ENCODE measurements at places on chromosomes 5 and 9.

- DNase-seq = no peak
Observed at GRCh38 chr5:101561018-101561417, 657.9 kb upstream of the ST8SIA4 start.

GRCh38 chr5:2103940-2104339 lies 221.2 kb upstream of the IRX4 start:
- DNase-seq = no peak

GRCh38 chr9:136899196-136899595 lies 12.9 kb downstream of the TRAF2 start:
- no peak for DNase-seq

DNA sequence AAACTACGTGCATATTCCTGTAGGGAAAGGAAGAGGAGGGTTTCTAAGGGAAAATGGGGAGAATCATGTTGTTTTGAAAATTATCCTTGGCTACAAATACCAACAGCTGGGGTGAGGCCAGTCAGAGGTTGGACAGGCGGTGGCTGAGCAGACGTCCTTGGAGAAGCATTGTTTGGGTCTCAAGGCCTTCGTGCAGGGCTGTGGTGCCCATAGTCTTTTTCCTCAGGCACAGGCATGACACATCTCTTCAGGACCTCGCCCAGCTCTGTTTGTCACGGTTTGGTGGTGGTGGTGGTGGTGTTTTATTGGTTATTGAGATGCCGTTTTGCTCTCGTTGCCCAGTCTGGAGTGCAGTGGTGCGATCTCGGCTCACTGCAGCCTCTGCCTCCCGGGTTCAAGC lies 27.8 kb upstream of the EGFL7 start:
- no peak for DNase-seq

GRCh38 chr5:34059977-34060376 lies 17.0 kb upstream of the C1QTNF3 start:
- DNase-seq = no peak

DNA sequence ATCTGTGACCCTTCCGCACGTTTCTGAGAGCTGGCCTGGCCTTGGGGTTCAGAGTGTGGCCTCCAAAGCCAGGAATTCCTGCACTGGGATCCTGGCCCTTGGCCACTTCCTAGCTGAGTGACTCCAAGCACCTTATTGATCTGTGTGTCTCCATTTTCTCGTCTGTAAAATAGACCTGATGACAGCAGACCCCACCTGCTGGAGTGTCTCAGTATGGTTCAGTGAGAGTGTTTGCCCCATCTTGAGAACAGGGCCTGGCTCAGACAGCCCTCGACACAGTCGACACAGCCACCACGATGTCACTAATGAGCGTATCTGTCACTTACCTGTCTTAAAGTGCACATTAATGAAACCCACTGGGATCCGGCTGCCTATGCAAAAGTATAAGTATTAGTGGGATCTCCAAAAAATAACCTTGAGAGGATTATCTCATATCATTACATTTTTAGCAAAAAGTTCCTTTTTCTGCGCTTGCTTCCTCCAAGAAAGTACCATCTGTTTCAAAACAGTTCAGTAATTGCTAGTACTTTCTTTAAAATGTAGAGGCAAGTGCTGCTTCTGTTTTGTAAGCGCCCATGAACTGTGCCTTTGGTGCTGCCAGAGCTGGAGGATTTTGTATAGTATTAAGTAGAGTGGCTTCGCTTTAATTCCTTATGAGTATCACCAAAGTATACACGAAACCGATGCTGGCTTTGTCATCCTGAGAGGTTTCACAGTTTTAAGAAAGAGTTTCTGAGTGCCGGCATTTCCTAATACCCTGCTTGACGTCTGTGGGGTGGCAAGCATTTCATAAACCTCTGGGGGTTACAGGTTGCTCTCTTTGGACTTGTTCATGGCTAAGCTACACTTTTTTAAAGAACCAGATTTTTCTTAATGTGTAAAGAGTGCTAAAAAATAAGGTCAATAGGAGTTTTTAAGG lies 31.7 kb downstream of the UBE2QL1 start:
- no peak for DNase-seq

GRCh38 chr9:131020388-131020787 lies 11.4 kb downstream of the LAMC3 start:
- peak; percentile 90 for DNase-seq

DNA sequence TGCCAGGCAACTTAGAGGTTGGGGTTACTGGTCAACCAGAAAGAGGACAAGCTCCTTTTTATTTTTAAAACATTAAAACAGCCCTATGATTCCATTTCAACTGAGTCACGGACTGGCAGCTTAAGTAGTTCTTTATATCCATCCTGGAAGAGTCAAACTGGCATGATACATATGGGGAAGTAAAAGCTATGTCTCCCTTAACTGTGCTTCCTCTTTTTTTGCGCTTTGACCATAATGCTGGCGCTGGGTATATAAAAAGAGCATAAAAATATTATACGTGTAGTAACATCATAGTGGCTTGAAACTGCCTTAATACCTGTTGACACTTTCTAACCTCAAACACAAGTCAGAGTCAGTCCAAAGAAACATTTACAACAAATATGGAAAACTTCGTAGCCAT lies 274.4 kb downstream of the CSNK1G3 start:
- DNase-seq = no peak

- DNase-seq = no peak
Observed at GRCh38 chr9:88721495-88722279, 186.7 kb downstream of the NXNL2 start.

- DNase-seq = no peak
Observed at GRCh38 chr5:17213938-17214337, 3.5 kb upstream of the BASP1 start.

DNA sequence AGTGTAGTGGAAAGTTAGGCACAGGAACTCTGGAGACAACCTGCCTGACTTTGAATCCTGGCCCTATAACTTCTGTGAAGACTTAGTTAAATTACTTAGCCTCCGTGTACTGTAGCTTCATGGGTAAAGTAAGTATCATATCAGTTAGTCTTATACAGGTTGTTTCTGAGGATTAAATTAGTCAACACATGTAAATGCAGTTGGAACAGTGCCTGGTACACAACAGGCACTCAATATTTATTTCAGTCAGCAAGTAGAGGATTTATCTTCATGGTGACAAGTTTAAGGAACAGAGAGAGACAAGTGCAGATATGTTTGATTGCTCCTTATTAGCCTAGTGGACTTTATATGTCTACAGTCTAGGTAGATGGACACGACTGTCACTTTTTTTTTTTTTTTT lies 2.7 kb downstream of the TSLP start:
- no peak for DNase-seq

DNA sequence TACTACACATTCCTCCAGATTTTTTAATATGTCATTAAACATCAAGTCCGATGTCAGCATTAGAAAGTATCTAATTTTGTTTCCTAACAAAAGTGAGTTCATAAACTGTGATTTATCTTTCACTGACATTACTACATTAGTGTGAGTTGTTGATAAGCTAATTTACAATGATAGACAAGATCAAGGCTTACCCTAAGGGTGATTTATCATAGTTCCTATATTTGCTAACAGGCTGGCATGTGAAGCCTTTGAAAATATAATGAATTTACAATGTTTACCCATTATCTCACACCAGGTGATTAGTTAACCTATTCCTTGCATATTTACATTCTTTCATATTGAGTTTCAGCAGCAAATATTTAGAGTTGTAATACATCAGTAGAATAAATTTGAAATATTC lies 1096.9 kb upstream of the NUDT12 start:
- DNase-seq = no peak

DNA sequence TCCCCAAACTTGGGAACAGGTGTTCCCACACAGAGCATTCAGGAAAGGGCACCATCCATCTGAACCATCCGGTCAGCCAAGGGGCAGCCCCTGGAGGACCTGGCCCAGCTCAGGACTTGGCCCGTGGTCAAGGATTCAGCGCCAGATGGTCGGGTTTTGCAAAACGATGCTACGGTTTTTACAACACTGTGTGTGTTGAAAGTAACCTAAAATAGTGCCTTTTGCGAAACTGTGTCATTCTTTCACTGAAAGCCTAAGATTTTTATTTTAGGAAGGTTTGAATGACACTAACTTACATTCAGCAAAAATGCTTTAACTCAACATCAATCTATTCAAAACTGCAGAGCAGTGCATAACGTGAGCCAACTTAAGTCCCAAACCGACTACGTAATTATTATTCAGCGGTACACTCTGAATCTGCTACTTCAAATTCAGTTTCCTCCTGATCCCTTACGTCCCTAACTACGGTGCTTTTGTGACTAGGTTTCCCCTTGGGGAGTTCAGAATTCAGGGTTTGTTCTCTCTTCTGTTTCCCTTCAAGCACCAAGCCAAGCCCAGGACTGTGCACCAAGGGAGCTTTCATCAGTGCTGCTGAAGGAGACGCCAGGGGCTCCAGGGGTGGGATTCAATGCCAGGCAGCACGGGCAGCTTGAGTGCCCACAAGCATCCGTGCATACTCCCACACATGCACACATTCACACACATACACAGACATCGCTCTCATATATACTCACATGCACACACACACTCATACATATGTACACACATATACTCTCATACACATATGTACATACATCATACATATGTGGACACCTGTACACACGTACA lies 25.8 kb downstream of the LPCAT1 start:
- no peak for DNase-seq

- peak; percentile 57 for DNase-seq
Observed at GRCh38 chr5:130282049-130282448, 377.8 kb downstream of the CHSY3 start.

DNA sequence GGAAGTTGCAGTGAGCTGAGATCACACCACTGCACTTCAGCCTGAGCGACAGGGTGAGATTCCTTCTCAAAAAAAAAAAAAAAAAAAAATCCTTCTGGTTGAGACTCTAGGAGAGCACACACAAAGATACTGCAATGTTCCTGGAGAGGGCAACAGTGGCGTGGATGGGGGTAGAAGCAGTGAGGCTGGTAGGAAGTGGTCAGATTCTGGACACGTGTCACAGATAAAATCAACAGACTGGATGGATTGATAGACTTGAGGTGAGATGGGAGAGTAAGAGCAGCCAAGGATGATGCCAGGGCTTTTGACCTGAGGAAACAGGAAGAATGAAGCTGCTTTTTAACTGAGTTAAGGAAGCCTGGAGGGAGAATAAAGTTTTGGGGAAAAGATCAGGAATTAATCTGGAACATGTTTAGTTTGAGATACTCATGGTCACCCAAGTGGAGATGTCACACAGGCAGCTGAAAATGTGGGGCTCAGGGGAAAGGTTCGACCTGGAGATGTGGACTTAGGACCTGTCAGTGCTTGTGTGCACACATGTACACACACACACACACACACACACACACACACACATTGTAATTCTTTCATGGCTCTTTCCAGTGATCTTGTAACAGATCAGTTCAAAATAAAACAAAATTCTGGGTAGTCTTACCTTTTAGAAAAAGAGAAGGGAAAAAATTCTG lies 88.1 kb downstream of the FANCC start:
- no peak for DNase-seq

DNA sequence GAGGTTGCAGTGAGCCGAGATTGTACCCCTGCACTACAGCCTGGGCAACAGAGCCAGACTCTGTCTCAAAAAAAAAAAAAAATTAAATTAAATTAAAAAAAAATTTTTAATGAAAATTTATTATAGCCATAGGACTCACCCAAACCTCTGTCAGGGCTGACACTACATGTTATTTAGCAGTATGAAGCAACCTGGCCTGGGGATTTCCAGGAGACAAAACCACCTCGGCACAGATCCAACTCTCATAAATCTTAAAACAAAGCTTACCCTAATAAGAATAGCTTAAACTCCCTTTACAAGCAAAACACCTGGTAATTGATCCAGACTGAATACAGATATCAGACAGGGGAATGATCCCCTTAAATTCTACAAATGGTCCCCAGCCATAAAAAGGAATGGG lies 38.4 kb downstream of the PPP1R2B start:
- DNase-seq = no peak

DNA sequence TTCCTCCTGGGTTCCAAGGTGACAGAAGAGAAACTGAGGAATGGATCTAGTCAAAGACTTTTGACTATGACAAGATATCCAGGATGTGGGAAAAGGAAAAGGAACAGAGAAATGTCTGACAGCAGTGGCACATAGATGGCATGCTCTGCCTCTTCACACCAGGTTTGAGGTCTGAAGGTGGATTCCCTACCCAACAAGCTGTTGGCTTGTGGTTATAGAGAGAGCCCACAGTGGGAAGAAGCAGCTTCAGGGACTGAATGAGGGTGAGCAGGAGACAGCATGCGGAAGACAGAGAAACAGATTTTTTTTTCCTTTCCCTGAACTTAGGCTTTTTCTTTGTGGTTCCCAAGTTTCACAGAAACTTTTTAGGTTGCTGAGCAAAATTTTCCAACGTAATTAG lies 20.6 kb downstream of the IFNW1 start:
- DNase-seq = no peak

DNA sequence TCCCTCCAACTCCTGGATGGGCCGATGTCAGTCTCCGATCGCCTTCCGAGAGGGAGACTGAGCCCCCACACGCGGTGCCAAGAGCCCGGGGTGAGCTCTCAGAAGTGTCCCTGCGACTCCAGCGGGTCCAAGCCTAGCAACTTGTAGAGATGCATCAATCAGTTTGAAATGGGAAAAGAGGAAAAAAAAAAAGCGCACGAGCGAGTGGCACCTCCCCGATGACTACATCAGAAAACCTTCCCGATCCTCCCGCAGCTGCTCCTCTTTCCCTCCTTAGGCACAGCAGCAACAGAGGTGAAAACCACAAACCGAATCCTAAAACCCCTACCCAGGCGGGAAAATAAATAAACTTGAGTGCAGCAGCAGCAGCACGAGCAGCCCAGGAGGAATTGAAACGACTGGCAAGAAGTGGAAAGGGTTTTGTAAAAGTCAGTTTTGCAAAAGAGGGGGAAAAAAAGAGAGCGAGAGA lies 1.0 kb upstream of the EFNA5 start:
- peak; percentile 41 for DNase-seq

GRCh38 chr5:107522456-107522855 lies 148.3 kb downstream of the EFNA5 start:
- no peak for DNase-seq

- DNase-seq = peak; percentile 75
Observed at GRCh38 chr5:163571744-163572143, 66.3 kb downstream of the MAT2B start.

- peak; percentile 76 for DNase-seq
Observed at GRCh38 chr9:115411993-115412452, 294.1 kb upstream of the TNC start.

- DNase-seq = peak; percentile 70
Observed at GRCh38 chr9:133351908-133352634, 4.1 kb downstream of the RPL7A start.

DNA sequence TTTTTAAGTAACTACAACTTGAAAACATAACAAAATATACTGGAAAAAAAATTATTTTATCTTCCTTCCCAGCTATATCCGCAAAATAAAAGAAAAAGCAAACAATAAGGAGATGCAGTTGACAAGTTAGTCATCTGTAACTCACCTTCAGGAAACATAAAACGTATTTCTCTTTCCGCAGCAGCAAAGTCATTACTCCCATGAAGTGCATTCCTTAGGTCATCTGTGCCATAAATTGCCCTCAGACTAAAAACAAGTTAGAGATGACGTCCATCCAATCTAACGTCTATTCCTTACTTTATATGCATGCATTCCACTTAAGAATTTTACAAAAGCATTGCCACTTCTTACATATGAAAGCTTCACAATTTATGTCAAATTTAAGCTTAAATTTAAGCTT lies 10.9 kb downstream of the NME5 start:
- DNase-seq = no peak

- peak; percentile 15 for DNase-seq
Observed at GRCh38 chr5:43000111-43000840, 39.8 kb downstream of the ANXA2R start.

- peak; percentile 94 for DNase-seq
Observed at GRCh38 chr9:120394058-120394669, 185.8 kb downstream of the CDK5RAP2 start.
